ENCODE measurements at places on chromosomes 6 and 20.

- no peak for DNase-seq
Observed at GRCh38 chr6:31402324-31403282, 792 bp upstream of the MICA start.

DNA sequence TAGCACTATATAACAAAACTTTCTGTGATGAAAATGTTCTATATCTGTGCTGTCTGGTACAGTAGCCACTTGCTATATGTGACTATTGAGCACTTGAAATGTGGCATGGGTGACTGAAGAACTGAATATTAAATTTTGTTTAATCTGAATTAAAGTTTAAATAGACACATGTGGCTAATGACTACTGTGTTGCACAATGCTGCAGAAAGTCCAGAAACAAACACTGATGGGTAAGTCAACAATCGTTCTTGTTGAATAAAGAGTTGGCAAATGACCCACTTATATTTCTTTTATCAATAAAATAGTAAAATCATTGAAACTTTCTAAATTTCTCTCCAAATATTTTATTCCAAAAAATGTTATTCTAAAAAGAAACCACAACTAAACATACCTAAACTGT is 81.8 kb downstream of the PROKR2 start:
- DNase-seq, result no peak

DNA sequence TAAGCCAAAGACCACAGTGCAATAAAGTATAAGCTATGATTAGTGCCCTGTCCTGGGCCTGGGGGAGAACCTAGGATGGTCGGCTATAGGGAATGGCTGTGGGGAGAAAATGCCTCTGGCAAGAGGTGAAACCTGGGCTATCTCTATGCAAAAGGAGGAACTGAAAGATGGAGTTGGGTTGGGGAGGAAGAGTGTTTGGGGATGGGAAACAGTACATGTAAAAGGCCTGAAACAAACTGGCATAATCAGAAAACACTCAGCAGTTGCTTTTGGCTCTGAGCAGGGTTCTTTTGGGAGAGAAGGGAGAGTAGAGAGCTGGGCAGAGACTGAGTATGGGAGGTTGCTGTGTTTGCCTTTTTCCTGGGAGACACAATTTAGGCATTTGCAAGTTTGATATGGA is 31.9 kb upstream of the FUCA2 start:
- no peak for DNase-seq

GRCh38 chr6:148214667-148215066 is 128.0 kb upstream of the SASH1 start:
- DNase-seq, result no peak

GRCh38 chr6:89944826-89945407 is 50.6 kb downstream of the GJA10 start:
- DNase-seq, result no peak

DNA sequence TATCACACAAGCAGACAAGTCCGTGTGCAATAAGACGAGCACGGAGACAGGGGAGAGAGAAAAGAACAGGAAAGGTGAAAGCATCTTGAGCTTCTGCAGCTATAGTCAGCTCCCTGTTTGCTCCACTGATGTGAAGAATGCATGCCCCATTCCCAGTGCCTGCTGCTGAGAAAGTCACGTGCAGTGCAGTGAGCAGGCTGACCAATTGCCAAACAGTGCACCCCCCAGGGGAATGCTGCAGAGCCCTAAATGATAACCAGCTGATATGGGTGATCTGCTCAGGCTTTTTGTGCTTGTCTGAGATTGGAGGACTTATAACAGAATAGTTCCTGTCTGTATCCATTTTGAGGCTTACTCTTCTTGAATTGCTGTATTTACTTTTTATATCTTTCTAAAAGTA is 121.5 kb downstream of the PACRG start:
- DNase-seq, result no peak

DNA sequence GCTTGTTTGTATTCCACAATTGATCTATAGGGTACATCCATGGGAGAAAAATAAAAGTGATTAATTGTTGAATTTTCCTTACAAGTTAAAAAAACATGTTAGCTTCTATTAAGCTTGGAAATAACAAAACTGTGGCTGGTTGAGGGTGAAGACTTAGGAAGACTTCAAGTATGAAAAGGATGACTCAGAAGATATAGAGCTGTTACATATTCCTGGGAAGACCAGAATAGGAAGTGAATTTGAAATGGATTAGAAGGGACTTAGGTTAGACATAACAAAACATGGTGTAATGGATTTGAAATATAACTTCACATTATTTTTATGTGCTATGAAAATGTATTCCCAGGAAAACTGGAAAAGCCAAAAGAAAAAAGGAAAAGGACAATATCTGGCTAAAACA is 732.2 kb downstream of the HDGFL1 start:
- DNase-seq, result no peak

- no peak for DNase-seq
Observed at GRCh38 chr6:150641398-150642139, 41.9 kb downstream of the PLEKHG1 start.

- no peak for DNase-seq
Observed at GRCh38 chr6:137315081-137315480, 95.9 kb upstream of the IFNGR1 start.

All from activated CD4-positive, alpha-beta T cell treated with anti-CD3 and anti-CD28 coated beads for 1 hour (primary cell).